K562 (cell line): ENCODE measurements at places on chromosomes 6 and 20. TPM values are rescaled to one million over a fixed set of nuclear protein-coding genes. Genes with fewer than 3 reads are reported as not detected.

- DNase-seq = no peak
Observed at GRCh38 chr6:137792160-137793033, 74.7 kb upstream of the TNFAIP3 start.

The UBE2J1 gene
- polyA plus RNA-seq = 18.8 and 20.6 TPM in 2 replicates

The ACOT8 gene
- 46.7 and 49.5 TPM in 2 replicates for polyA plus RNA-seq

GRCh38 chr6:2863901-2864300 lies 22.2 kb upstream of the SERPINB1 start:
- no peak for DNase-seq

- no peak for DNase-seq
Observed at GRCh38 chr6:158519300-158519699, 40.6 kb upstream of the TMEM181 start.

The RAET1L gene
- not detected in 2 replicates for polyA plus RNA-seq

The SYNJ2 gene
- polyA plus RNA-seq = 13.7 and 16.9 TPM in 2 replicates
